ENCODE measurements at places on chromosomes 3 and 15. TPM values are rescaled to one million over a fixed set of nuclear protein-coding genes. Genes with fewer than 3 reads are reported as not detected.

DNA sequence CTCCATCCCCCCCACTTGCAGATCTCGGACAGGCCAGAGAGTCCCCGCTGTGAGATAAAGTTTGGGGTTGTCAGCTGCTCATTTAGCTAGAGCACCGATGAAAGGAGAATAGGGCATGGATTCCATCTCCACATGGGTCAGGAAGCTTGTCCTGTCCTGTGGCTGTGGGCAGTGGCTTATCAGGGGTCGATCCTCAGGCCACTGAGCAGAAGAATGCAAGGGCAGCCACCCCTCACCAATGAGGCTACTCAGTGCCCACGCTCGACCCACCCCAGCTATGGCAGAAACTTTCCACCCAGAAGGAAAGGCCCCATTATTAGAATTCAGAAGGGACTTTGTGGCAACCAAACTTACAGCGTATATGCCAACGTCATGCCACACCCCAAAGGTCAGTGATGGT, 43.3 kb downstream of the CPN2 start:
- no peak for DNase-seq

DNA sequence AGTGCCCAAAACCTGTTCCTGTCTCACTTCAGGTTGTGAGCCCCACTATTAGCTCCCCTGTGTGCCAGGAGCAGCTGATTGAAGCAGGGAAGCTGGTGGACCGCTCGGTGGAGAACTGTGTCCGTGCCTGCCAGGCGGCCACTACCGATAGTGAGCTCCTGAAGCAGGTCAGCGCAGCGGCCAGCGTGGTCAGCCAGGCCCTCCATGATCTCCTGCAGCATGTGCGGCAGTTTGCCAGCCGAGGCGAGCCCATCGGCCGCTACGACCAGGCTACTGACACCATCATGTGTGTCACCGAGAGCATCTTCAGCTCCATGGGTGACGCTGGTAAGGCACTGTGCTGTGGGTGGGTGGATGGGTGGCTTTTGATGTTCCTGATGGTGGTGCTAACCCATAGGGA, 334.1 kb upstream of the TPM1 start:
- DNase-seq, result no peak

DNA sequence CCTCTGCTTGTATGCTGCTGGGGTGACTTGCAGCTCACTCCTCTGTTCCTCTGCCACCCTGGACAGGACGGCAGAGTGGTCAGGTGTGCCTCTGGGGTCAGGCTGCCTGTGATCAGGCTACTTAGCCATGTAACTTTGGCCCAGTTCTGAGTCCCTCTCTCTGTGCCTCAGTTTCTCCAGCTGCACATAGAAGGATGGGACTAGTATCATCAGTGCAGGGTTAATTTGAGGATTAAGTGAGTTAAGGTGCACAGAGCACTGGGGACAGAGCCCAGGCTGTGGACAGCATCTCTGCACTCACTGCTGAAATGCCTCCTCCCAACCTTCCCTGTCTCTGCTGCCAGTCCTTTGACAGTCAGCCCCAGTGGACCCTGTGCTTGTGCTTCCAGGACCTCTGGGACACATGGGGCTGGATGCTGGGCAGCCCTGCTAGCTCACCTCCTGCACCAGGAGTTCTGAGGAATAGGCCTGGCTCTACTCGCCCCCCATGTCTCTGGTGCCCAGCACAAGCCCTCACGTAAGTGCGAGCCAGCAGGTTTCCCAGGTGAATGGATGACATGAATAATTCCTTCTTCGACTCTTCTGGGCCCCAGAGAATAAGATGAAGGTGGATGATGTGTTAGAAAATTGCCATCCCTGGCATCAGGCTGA, 19.3 kb upstream of the PRR23E start:
- no peak for DNase-seq

NR1I2 gene
- 1.1 TPM for total RNA-seq

DUOXA1 gene
- 0.15 TPM for total RNA-seq

DNA sequence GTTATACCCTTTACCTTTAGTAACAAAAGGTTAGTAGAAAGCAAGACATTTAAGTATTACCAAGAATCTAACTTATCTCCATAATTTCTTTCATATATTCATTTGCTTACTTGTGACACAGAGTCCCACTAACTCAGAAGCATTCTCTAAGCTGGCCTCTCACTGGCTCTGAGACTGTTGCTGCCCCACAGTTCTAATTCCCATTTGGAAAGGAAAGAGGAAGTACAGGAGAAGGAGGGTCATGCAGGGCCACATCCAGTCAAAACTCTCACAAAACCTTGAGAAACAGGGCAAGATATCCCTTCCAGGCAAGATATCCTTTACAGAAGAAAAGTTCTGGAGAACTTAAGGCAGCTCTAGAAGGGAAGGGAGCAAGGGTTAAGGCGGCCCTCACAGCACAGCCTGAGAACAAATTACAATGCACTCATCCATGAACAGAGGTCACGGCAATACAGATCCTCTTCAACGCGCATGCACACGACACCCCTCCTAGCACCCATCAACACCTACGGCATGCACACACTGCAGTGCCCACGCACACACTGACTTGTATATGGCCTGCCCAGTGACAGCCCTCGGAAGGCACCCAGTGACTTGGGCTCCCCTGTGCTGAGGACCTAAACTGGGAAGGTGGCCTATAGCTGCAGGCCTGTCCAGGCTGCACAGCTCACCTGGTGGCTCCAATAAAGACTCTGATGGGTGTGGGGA, 13.0 kb upstream of the MYO5C start:
- no peak for DNase-seq

HCLS1 gene
- 440 TPM for total RNA-seq

DNA sequence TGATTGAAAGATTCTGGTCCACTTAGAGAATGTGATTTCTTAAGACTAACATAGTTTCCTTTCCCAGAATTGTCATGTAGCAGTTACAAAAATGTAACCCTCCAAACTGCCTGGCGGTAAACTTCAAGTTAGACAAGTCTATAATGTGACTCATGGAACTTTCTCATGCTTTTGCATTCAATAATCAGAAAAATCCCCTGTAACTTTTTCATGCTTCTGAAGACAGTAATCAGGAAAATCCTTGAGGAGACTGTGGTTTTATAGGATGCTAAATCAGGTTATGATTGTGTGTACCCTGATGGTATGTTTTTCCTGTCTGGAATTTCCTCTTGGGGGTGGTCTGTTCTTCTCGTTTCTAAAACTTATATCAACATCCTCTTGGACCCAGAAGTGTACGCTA, 74.0 kb upstream of the RARB start:
- DNase-seq, result no peak

GRCh38 chr3:4828279-4829030, 150.8 kb upstream of the BHLHE40 start:
- DNase-seq, result no peak

DNA sequence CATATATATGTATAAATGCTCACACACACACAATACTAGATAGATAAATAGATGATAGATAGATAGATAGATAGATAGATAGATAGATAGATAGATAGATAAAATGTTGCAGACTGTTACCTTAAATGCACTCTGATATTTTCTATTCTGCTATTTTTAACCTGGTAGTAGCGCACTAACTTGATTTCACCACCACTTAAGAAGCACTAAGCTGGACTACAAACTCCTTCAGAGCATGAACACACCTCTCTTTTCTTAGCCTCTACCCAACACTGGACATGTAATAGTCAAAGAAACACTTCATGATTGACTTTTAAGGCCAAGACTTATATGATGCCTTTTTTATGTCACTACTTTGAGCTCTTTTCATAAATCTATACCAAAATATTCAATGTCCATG, 304.6 kb upstream of the UBE2E2 start:
- no peak for DNase-seq

Data from activated B cell treated with CpG ODN at 0.5 μM for 24 hours (primary cell).